ENCODE measurements at places on chromosomes 1 and 21. TPM values are rescaled to one million over a fixed set of nuclear protein-coding genes. Genes with fewer than 3 reads are reported as not detected.
A peak's percentile ranks its signal among the peaks of the same experiment; 100 is the strongest.

The CHI3L1 gene
- not detected for total RNA-seq

- no peak for DNase-seq
These were observed 15.7 kb upstream of the NRIP1 start for GRCh38 chr21:15080526-15080925.

DNA sequence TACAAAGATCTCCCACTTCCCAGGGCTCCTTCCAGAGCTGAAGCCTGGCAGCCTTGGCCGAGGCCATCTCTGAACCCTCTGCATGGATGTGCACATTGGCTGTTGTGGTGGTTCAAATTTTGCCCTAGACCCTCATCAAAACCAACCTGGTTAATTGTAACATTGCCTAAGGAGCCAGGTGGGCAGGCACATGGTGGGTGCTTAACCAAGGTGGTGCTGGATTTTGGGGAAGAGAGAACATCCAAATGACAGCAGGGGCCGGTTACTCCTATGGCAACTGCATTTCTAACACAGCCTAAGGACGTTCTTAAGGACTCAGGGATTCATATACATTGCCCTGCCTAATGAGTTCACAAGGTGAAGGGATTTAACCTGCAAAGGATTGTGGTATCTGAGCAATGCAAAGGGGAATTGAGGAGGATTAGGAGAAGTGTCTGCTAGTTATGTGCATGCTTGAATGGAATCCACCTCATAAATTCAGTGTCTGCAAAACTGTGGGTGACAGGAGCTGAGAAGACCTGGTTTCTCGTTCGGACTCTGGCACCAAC lies 10.3 kb downstream of the RUNX1 start:
- no peak for DNase-seq

The TMEM200B gene
- total RNA-seq, result 3.5 TPM

DNA sequence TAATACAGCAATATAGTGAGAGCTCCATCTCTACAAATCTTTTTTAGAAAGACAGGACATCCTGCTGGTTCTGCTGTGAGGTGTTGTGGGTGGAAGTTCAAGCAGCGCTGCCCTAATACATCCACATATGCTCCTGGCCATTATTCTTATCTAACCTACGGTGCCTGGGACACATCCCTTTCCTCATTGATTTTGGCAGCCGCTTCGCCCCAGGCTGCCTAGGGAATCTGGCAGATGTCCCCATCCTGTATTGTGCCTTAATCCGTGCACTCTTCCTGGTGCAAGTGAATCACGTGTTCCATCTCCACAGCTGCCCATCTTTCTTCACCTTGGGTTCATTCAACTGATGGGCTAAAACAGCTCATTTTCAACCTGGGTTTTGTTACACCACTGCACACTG lies 3.1 kb upstream of the UBE2G2 start:
- no peak for DNase-seq

- DNase-seq, result peak; percentile 99
These were observed 14.4 kb downstream of the CD58 start for GRCh38 chr1:116556289-116557006.

DNA sequence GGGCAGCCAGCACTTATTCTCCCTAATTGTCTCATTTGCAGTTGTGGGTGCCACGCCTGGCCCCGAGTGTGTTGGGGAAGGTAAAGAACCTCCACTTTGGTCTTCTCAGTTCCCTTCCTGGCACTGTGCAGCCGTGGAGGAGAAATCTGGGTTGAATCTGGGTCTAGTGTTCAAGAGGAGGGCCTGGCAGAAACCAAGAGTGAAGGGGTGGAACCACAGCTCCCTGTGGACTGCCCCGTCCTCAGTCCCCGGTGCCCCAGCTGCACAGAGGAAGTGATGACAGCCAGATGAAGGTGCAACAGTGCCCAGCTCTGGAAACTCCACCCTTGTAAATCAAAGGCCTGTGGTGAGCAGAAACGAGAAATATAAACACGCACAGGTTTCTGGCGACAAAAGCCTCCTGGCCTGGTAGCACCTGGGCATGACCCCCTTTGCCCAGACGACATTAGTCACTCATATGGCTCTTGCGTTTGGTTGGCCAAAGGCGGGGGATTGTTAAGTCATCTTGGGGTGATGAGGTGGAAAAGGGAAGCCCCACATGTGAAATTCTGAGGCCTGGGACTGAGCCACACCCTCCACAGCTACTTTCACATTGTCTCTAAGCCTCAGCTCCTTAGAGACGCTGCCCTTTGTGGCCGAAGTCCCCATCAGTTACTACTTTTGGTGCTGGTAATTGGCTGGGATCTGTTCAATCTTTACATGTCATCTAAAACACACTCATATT lies 4.2 kb upstream of the ECE1 start:
- peak; percentile 83 for DNase-seq
